PC-3 (cell line): ENCODE measurements at places on chromosomes 6 and 20.

DNA sequence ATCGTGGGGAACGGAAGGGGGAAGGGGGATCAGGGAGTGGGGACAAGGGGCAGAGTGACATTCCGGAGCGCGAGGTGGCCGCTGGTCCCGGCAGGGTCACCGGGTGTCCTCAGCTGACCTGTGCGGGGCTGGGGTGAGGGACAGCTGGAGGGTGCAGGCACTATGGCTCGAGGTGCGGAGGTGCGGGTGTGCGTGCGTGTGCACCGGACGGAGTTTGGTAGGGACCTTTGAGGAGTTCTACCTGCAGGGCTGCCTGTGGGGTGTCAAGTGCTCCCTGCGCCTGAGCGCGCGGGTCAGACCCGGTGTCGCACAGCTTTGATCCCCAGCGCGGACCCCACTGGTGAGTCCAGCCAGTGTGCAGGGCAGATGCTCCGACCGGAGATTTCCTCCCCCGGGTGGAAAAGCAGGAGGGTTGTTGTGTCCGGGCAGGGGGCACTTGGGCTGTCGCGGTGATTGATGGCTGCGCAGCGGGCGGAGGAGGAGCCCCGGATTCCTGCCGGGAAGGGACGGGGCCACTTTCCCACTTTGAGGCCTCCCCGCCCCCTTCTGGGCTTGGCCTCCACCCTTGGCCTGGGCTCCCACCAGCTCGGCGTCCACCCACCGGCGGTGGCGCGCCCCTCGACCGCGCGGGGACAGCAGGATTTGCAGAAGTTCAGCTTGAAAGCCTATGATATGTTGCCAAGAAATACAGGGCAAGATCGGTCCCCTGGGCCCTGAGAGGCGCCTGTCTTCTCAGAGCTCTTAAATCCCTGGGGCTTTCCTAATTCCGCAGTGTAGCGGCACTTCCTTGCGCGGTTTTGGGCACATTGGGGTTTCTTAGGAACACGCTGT lies 658 bp downstream of the RIN2 start:
- peak; percentile 57 for DNase-seq

GRCh38 chr6:128370072-128370471 lies 150.3 kb downstream of the PTPRK start:
- peak; percentile 51 for DNase-seq

- DNase-seq = no peak
Measured at GRCh38 chr6:84135291-84135690, 92.2 kb downstream of the CEP162 start.

GRCh38 chr6:41239467-41240159 lies 11.5 kb downstream of the TREML4 start:
- no peak for DNase-seq

DNA sequence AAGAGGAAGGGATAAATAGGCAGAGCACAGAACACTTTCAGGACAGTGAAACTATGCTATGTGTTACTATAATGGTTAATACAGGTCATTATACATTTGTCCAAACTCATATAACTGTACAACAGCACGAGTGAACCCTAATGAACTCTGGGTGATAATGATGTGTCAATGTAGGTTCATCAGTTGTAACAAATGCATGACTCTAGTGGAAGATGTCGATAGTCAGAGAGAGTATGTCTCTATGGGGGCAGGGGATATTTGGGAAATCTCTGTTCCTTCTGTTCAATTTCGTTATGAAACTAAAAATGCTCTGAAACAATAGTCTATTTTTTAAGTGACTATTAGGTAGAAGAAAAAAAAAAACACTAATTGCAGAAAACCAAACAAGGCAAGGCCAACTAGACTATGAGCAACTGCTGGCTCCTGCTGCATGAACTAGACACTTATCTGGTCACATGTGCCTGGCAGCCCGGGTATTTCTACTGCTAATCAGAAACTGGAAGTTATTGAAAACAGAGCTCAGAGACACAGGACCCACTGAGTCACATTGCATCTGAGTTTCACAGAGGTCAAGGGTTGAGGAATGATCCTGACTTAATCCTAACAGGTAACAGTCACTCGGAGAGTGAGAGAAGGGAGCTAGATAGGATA lies 97.9 kb downstream of the ISM1 start:
- no peak for DNase-seq

DNA sequence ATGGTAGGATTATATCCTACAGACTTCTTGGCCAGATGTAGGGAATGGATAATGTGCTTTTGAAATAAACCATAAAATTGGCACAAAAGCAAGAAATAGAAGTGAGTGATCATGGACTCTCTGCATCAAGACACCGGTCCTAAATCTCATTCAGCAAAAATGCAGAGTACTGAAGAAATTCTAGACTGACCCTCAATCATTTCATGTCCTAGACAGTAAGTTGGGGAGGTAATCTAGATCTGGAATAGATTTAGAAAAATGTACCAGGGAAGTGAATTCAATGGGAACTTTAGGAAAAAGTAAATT lies 69.7 kb upstream of the ADTRP start:
- no peak for DNase-seq
